ENCODE measurements at places on chromosomes 13 and 19.

GRCh38 chr19:14347999-14348889 lies 33.0 kb upstream of the ADGRE5 start:
- peak; percentile 6 for DNase-seq

DNA sequence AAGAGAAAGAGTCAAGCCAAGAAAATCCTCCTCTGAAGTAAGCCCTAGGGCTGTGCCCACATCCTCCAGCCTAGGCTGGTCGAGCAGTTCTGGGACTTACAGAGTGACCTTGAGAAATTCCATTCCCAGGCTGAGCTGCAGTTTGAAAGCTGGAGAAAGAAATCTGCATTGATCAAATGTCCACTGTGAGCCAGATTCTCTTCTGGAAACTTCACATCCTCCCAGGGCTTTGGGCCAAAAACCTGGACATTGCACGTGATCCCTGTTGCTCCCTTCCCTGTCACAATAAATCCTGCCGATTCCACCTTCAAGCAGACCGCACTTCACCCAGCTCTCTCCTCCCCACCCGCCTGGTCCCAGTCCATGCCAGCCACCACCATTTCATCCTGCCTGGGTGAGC lies 15.7 kb downstream of the TMEM143 start:
- no peak for DNase-seq

DNA sequence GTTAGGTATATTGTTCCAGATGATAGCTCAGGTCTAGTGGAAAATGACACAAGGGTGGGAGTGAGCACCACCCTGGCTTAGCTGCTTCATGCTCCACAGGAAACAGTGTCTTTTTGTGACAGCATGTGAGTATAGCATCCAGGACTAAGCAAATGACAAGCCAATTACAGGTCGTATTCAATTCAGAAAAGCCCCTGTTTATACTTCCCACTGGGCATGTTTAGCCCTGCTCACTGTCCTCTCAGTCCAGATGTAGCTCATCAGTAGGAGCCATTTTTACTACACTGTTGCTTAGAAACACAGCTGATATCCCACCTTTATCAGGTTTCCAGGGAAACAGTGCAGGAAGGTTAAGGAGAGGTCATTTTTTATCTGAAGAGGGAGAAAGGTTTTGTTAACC lies 8.0 kb downstream of the ABHD13 start:
- DNase-seq, result peak; percentile 50

DNA sequence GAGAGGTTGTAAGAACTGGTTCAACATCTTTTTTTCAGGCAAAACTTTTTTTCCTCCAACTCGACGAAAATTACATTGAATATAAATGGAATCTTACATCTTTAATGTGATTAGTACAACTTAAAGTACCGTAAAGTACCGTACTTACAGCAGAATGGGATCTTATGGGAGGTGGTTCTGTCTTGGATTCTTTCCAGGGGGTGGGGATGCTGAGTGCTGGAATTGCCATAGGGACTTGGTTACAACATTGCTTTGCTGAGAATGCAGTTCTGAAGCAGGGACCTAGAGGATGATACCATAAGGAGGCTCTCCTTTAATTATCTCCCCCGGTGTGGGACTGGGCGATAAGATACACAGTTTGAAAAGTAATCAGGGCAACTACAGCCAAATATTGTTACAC lies 186.4 kb downstream of the KLF5 start:
- DNase-seq, result no peak

DNA sequence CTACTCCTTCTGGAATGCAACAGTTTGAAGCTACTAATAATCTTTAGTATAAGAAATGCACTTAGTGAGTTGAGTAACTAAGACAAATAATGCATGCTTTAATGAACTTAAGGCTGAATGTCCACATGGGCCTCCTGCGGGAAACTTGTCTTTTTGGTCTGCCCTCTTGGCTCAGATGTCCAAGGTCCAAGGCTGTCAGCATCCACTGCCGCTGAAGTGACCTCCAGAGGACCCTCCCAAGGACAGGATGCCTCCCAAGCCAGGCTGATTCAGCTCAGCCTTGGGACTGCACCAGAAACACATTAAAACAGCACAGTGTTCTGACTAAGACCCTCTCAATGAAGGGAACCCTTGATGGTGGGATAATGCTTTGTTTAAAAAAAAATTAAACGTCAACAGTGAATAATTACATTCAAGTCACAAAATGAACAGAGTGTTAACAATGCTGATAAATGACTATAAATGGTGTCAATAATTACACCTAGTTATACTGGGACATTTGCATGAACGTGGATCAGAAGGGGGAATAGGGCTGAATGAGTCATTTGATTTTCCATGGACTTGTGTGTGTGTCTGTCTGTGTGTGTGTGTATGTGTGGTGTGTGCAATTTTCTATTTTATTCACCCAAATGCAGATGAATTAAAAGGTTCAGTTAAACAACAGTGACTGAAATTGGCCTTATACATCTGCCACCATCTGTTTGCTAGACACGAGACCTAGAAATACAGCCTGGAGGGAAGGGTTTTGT lies 150.5 kb downstream of the COL4A1 start:
- no peak for DNase-seq

GRCh38 chr13:44393391-44393790 lies 19.8 kb downstream of the SERP2 start:
- DNase-seq, result no peak

DNA sequence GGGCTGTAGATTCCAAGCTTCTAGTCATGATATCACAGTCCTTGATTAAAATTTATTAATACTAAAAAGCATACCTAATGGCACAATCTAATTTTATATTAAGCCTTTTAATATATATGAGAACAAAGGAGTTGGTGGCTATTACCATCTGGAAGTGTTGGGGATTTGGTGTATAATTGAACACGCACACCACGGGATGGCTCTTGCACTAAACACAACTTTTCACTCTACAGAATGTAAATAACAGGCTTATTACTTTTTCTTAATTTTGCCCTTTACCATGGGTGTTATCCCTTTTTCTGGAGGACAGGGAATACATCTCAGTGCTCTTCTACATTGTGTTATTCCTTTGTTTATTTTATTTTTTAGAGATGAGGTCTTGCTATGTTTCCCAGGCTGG lies 21.6 kb downstream of the POMP start:
- DNase-seq, result no peak

DNA sequence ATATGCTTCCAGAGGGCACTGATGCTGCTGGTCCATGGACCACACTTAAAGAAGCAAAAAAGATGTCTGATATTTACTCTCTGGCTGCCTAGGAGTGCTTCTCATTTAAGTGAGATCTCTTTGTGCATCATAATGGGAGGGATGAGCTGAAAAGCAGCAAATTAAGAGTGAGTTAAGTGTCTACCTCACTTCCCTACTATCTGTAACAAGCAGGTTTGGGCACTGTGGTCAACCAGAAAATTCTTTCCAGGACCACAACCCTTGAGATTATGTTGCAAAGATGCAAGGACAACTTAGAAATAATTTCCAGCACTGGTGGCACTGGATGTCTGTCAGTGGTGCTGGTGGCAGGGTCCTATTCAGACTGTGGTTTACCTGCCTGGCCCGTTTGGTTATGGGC lies 52.1 kb upstream of the USPL1 start:
- no peak for DNase-seq

GRCh38 chr13:67440236-67440975 lies 210.3 kb upstream of the PCDH9 start:
- no peak for DNase-seq

- DNase-seq, result no peak
These were observed 84.1 kb upstream of the FRY start for GRCh38 chr13:31947506-31947905.

GRCh38 chr13:86974995-86975328 lies 696.2 kb upstream of the SLITRK5 start:
- no peak for DNase-seq

DNA sequence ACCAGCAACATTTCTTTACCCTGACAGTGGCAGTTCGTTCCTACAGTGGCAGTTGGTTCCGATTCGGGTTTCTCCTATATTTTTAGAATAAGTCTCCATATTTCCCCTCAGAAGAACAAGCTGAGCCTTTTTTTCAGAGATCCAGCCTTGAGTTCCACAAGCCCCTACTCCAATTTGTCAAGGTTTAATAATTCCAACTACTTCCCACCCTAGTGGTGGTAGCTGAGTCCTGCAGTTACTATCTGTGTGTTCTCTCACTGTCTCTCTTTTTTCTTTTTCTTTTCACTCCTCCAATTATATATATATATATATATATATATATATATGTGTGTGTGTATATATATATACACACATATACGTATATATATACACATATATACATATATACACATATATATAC lies 1347.3 kb downstream of the PCDH9 start:
- DNase-seq, result no peak

- DNase-seq, result peak; percentile 67
These were observed 66.8 kb downstream of the MRPL57 start for GRCh38 chr13:21243045-21243897.

DNA sequence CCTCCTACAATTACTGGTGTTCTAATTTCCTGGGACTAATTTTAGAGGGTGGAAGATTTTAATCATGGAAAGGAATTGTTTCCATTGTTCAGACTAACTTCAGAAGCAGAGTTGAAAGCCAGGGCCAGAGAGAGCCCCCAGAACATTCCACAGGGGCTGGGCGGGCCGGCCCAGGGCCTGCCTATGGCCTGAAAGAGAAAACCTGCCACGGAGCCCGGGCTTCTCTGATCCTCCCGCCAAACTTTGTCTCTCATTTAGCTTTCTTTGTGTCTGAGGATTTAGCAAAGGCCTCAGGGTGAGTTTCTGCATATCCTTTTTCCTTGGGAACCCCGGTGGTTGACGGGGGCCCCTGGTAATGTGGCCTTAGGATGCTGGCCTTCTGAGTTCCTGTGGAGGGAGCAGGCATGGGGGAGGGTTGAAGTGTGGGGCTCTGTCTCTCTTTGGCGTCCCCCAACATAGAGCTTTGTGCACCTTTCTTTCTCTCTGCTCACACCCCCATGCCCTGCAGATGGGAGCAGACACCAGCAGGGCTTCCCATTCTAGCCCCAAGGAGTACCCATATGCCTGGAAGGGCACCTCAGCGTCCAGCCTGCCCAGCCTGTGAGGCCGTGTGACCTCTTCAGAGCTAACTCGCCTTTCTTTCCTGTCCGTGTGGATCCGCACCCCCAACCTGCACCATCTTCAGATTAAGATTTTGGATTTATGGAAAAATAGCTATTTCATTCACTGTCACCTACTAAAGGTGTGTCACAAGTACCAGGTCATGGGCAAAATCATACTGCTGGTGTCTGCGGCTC lies 539.5 kb downstream of the FGF9 start:
- no peak for DNase-seq

- no peak for DNase-seq
These were observed 144.9 kb upstream of the ZNF507 start for GRCh38 chr19:32200312-32201038.

DNA sequence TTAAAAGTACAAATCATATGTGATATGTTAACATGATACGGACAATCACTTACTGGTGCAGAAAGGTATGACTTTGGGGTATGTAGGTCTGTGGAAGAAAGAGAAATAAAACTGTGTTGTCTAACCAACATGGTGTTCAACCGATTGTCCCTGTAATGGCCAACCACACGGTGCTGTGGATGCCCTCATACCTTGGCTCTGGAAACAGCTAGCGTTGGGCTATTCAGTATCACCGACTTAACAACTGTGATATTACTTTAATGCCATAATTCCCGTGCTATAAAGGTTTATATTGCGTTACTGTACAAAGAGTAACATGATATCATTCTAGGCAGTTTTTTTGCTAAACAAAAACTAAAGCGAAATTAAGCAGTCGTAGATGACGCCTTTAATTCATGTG lies 448.3 kb downstream of the EFNB2 start:
- DNase-seq, result no peak

DNA sequence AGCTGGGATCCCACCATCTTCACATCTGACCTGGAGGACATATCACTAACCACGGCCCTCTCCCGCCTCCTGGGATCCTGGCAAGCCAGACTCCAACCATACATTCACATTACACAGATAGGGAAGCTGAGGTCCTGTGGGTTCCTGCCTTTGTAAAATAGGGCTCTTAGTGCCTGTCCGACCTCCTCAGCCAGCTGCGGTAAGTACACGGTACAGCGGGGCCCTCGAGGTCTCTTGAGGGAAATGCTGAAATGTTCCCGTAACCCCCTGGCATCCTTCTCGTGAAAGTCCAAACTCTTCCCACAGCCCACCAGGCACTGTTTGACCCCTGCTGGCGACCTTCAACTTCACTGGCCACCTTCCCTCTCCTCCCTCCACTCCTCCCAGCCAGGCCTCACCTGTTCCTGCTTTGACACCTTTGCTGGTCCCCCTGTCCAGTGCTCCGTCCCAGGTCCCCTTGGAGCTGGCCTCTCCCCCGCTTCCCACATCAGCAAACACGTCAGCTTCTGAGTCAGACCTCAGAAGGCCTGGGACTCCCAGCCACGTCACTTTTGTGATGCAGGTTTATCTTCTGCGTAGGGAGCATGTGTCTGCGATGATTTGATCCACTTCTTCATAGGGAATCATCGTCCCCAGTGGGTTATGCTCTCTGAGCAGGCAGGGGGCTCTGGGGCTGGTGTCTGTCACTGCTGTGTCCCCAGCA lies 8.8 kb upstream of the GNG7 start:
- DNase-seq, result no peak

DNA sequence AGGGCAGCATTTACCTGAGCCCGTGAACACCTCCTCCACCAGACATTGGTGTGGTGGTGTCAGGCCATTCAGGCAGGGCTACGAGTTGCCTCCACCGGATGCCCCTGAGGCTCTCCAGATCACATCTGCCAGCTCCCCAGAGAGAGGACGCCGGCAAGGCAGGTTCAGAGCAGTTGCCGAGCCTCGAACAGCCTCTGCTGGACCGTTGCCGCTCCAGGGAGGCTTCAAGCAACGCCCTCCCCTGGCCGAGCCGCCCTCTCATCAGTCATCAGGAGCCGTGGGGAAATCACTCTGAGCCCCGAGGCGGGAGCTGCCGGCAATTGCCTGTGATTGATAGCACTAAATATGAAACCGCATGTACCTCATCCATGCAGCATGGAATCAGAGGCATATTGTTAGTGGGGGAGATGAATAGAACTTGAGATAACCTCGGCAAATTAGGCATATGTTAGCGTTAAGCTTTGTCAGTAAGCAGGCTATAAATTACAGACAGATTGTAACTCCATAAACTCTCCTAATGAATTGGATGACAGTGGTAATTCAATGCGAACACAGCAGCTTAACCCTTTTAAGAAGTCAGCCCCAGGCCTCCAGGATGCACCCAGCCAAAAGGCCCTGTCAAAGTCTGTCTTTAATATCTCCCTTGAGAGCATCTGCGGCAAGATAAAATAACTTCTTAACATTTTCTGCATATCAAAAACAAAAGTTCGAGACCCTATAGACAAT lies 29.8 kb upstream of the SPACA7 start:
- peak; percentile 87 for DNase-seq

GRCh38 chr19:31283701-31284100 lies 65.5 kb downstream of the TSHZ3 start:
- no peak for DNase-seq

Data from NCI-H1092 (cell line).